ENCODE measurements at places on chromosomes 2 and 18. TPM values are rescaled to one million over a fixed set of nuclear protein-coding genes. Genes with fewer than 3 reads are reported as not detected.

DNA sequence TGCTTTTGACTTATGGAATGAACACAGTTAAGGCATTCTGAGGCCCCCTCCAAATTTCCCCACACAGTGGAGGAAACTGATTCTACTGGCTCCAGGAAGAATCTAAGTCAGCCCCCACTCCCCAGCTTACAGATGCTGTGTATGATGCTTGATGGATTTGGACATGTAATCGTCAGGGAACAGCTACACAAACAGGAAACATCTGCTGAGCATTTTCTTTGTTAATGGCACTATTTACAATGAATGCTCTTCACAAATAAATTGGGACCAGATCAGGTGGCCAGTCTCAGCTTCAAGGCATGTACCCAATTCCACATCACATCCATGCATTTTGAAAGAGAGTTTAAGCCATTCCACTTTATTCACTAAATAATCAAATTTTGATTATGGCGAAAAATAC is 562.3 kb downstream of the SOX11 start:
- no peak overlapping the region for H3K27ac ChIP-seq
- no peaks in the 10 kb centered on the region for H3K4me1 ChIP-seq
- no peak for DNase-seq
- H3K36me3 ChIP-seq: no peaks in the 10 kb centered on the region
- H3K27me3 ChIP-seq: no peaks in the 10 kb centered on the region
- no peak overlapping the region for H3K4me3 ChIP-seq

CAPN13 gene
- not detected for total RNA-seq

SKOR2 gene
- not detected for total RNA-seq

- no peaks in the 10 kb centered on the region for H3K4me1 ChIP-seq
- H3K4me3 ChIP-seq: no peak overlapping the region
- no peaks in the 10 kb centered on the region for H3K36me3 ChIP-seq
- no peak overlapping the region for H3K27ac ChIP-seq
- peaks cover 38% of the 10 kb centered on the region for H3K27me3 ChIP-seq
These were observed 2.3 kb downstream of the STEAP3 start for GRCh38 chr2:119225926-119226325.

GRCh38 chr2:129755786-129756185 is 223.7 kb upstream of the RAB6C start:
- no peaks in the 10 kb centered on the region for H3K27me3 ChIP-seq
- H3K36me3 ChIP-seq: no peaks in the 10 kb centered on the region
- H3K4me3 ChIP-seq: no peak overlapping the region
- no peak for DNase-seq
- no peaks in the 10 kb centered on the region for H3K4me1 ChIP-seq

DNA sequence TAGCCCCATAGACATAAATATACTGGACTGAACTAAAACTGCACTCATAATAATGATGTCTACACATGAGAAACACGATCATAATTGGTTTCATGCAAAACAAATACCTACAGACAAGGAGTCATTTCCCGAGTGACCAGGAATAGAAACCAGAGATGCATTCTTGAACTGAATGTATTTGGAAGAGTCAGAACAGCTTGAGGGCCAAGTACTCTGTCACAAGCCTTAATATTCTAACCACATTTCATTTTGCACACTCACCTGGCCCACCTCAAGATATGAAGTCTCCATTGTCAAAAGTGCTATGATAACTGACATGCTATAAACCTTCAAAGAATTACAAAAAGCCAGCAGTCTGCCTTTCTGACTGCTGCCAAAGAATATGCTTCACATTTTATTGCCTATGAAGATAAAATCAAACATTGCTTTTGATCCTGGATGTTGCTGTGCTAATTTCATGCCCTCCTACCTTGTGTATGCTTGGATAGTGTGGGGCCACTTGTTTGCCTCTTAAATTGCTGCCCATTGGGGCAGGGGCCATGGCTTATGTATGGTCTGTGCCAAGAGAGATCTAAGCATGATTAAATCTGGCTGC is 18.9 kb upstream of the ASAP2 start:
- no peak overlapping the region for H3K27ac ChIP-seq
- no peak overlapping the region for H3K4me3 ChIP-seq
- no peaks in the 10 kb centered on the region for H3K4me1 ChIP-seq
- DNase-seq: no peak

- no peak overlapping the region for H3K4me3 ChIP-seq
- no peaks in the 10 kb centered on the region for H3K4me1 ChIP-seq
- no peaks in the 10 kb centered on the region for H3K27me3 ChIP-seq
These were observed 149.3 kb downstream of the EXOC6B start for GRCh38 chr2:72676341-72677025.

PSMA8 gene
- total RNA-seq: 0.44 TPM

DNA sequence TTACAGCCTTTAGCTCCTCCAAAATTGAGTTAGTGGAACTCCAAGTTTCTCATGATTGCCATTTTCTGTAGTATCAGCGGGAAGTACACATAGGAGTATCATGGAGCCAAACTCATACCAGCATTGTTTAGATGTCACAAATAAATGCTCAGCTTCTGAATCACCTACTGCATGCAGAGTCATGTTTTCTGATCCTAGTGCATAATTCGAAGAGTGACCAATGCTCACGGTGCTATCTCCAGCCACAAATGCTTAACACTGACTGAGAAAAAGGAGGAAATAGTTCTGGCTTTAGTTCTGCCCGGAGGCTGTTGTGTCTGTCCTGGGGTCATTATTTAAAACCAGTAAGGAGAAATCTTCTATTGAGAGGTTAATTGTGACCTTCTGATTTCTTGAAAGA is 45.4 kb upstream of the LRATD1 start:
- no peaks in the 10 kb centered on the region for H3K27me3 ChIP-seq
- DNase-seq: no peak
- no peak overlapping the region for H3K4me3 ChIP-seq

DNA sequence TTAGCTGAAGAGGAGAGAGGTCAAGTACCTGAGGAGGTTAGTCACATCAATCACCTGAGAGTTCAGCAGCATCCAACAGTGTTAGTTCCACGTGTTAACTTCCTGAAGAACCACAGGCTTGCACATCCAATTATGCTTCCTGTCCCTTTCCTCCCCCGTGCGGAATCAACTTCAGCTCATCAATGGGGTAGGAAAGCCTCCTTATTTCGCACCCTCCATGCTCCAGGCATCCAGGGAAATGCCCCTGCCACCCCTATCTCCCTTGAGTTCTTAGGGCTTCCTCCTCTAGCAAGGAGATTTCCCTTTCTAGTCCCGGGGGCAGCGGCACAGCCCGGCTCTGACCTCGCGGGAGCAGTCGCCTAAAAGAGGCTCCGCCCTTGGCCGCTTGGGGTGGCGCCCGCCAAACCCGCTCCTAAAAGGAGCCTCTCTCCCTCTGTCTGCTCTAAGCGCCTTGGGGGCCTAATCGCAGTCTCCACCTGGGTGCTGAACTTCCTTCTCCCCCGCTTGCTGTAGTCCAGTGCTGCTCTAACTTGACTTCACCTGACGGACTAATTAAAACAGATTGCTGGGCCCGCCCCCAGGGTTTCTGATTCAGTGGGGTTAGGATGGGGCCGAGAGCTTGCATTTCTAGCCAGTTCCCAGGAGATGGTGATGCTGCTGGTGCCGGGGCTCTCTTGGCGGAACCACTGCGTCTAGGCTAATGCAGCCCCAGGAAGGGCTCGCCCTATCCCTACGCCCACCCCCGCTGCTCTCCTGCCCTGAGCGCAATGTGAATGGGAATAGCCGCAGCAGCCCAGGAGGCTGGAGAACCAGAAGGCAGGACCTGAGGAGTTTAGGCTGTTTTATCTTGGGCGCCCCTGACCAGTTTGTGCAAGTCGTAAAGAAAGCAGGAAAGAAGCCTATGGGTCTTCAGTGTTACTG is 3.4 kb upstream of the TET3 start:
- H3K27ac ChIP-seq: no peak overlapping the region
- peaks cover 26% of the 10 kb centered on the region for H3K27me3 ChIP-seq
- peak overlapping the region; percentile 67 for H3K4me3 ChIP-seq
- DNase-seq: no peak
- peaks cover 5% of the 10 kb centered on the region for H3K36me3 ChIP-seq
- peaks cover 75% of the 10 kb centered on the region for H3K4me1 ChIP-seq

DNA sequence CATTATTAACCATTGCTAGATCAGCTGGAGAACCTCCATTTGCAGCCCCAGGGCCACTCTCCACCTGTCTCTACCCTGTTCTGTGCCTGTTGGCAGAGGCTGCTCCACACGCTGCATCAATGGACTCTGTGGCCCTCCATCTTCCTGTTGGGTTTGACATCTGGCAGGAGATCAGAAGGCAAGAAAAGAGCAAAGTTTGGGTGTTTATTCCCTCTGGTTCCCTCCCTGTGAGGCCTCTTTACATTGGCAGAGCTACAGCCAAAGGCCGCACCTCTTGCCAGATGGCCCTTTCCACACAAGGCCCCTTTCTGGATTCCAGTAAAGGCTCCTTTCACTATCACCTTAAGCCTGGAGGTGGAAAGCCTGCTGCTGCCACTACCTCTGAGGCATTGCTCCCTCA is 110.9 kb upstream of the RND3 start:
- H3K27me3 ChIP-seq: peaks cover 4% of the 10 kb centered on the region
- no peaks in the 10 kb centered on the region for H3K36me3 ChIP-seq
- no peaks in the 10 kb centered on the region for H3K4me1 ChIP-seq
- H3K27ac ChIP-seq: no peak overlapping the region
- DNase-seq: no peak

DNA sequence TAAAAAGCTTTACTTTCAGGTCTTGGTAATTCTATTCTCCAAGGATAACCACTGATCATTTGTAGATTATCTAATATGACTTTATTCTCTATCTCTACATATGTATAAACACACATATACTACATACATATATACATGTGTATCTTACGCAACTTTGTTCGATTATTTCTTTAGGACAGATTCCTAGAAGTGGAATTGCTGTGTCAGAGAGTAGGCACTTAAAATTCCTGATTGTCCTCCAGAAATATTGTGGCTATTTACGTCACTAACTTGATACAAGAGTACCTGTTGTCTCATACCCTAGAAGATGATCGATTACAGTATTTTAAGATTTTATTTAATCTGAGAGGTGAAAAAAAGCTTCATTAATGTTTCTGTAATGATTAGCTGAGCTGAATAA is 57.9 kb downstream of the FAM98A start:
- H3K27ac ChIP-seq: no peak overlapping the region
- H3K27me3 ChIP-seq: no peaks in the 10 kb centered on the region
- peaks cover 1% of the 10 kb centered on the region for H3K36me3 ChIP-seq
- no peak overlapping the region for H3K4me3 ChIP-seq
- no peaks in the 10 kb centered on the region for H3K4me1 ChIP-seq

SULT1C4 gene
- total RNA-seq: not detected

TANC1 gene
- 0.47 TPM for total RNA-seq

- H3K27me3 ChIP-seq: no peaks in the 10 kb centered on the region
- H3K4me1 ChIP-seq: no peaks in the 10 kb centered on the region
- no peak overlapping the region for H3K27ac ChIP-seq
- H3K4me3 ChIP-seq: no peak overlapping the region
- H3K36me3 ChIP-seq: no peaks in the 10 kb centered on the region
- no peak for DNase-seq
These were observed 41.2 kb upstream of the KLF11 start for GRCh38 chr2:10002109-10002508.

GRCh38 chr2:152132306-152132705 is 33.5 kb upstream of the CACNB4 start:
- peaks cover 11% of the 10 kb centered on the region for H3K36me3 ChIP-seq
- no peak overlapping the region for H3K27ac ChIP-seq
- peaks cover 15% of the 10 kb centered on the region for H3K4me1 ChIP-seq
- no peak for DNase-seq

PPM1B gene
- 42.2 TPM for total RNA-seq

NYAP2 gene
- total RNA-seq: not detected

- DNase-seq: no peak
- no peak overlapping the region for H3K27ac ChIP-seq
- no peaks in the 10 kb centered on the region for H3K4me1 ChIP-seq
- H3K36me3 ChIP-seq: no peaks in the 10 kb centered on the region
- H3K27me3 ChIP-seq: no peaks in the 10 kb centered on the region
- no peak overlapping the region for H3K4me3 ChIP-seq
These were observed 1327.1 kb upstream of the ZEB2 start for GRCh38 chr2:145846982-145847381.

EFEMP1 gene
- total RNA-seq: not detected

GRCh38 chr2:216992056-216992675 is 132.3 kb upstream of the TNP1 start:
- no peak overlapping the region for H3K4me3 ChIP-seq
- H3K36me3 ChIP-seq: no peaks in the 10 kb centered on the region
- H3K27ac ChIP-seq: no peak overlapping the region
- no peak for DNase-seq

DNA sequence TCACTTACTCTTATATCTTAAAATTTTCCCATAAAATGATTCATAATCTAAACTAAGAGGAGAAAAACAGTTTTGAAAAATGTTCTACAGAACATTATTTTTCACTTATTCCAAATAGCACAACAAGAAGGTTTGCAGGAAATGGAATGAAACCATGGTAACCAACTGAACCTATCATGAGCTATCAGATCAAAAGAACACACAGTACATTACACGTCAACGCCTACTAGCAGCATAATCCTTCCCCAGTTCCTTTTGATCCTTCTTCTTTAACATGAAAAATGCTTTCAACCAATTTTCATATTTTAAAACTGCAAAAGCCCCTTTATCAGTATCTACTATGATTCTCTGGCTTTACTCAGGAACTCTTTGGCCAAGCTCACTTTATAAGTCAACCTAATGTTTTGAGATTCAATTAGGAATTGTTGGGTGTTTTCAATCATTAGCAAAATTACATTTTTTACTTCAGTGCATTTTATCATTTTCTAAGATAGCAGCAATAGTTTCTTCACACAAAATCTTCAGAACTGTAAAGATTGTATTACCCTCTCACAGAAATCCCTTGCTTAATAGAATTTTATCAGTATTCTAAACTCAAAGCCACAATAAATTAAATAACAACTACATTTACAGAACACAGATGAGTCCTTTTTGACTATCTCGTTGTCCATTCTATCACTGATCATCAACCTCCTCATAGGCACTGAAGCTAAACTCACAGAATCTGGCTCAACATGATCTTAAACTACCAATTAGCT is 102.5 kb downstream of the CHN1 start:
- H3K36me3 ChIP-seq: no peaks in the 10 kb centered on the region
- no peak overlapping the region for H3K4me3 ChIP-seq
- DNase-seq: no peak
- peaks cover 20% of the 10 kb centered on the region for H3K4me1 ChIP-seq
- H3K27me3 ChIP-seq: no peaks in the 10 kb centered on the region

DNA sequence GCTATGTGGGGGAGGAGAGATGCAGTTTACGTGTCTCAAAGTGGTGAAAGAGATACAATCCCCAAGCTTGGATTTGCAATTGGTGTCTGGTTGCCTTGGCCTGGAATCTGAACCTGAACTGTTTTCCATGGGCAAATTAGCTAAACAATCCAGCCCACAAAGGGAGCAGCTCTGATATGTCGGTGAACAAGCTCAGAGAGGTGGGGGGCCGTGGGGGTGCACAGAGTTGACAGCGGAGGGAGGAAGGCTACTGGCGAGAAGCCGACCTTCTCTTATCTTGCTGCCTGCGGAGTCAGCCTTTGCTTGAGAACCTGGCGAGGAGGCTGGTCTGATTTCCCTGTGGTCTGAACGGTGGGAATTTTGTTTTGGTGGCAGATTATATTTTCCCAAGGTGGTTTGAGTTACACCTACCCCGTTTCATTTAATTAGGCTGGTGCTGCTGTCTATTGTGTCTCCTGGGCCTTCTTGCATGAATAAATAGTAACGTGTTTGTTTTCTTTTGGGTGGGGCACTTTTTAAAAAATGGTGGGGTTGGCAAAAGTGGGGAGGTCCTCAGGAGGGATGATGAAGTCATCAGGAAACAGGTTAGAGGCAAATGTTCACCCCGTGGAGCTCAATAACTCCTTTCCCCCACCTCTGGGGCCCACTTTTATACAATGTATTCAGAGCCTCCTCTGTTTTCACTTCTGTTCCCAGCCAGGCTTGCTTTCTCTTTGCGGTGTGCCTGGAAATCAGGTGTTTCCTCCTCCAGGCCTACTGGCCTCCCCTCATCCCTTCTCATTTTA is 80.9 kb upstream of the IGFBP5 start:
- no peaks in the 10 kb centered on the region for H3K36me3 ChIP-seq
- H3K27me3 ChIP-seq: peaks cover 13% of the 10 kb centered on the region
- H3K4me3 ChIP-seq: no peak overlapping the region
- DNase-seq: no peak
- no peak overlapping the region for H3K27ac ChIP-seq
- peaks cover 4% of the 10 kb centered on the region for H3K4me1 ChIP-seq
